ENCODE measurements at places on chromosomes 3 and 15.

- no peaks in the 10 kb centered on the region for H3K4me1 ChIP-seq
- no peaks in the 10 kb centered on the region for H3K36me3 ChIP-seq
- DNase-seq, result no peak
- H3K27me3 ChIP-seq, result no peaks in the 10 kb centered on the region
- H3K4me3 ChIP-seq, result no peak overlapping the region
Measured at GRCh38 chr15:92619145-92620101, 36.2 kb downstream of the FAM174B start.

GRCh38 chr3:119508172-119508845, 10.0 kb downstream of the TIMMDC1 start:
- no peaks in the 10 kb centered on the region for H3K27me3 ChIP-seq
- H3K27ac ChIP-seq, result no peak overlapping the region
- peaks cover 12% of the 10 kb centered on the region for H3K36me3 ChIP-seq
- H3K4me3 ChIP-seq, result no peak overlapping the region
- H3K4me1 ChIP-seq, result no peaks in the 10 kb centered on the region
- DNase-seq, result no peak

GRCh38 chr15:101466188-101466587, 23.3 kb downstream of the PCSK6 start:
- no peak for DNase-seq
- no peak overlapping the region for H3K27ac ChIP-seq

GRCh38 chr15:29734917-29735572, 87.2 kb downstream of the TJP1 start:
- no peak for DNase-seq
- H3K36me3 ChIP-seq, result no peaks in the 10 kb centered on the region
- no peak overlapping the region for H3K4me3 ChIP-seq
- no peaks in the 10 kb centered on the region for H3K4me1 ChIP-seq
- H3K27ac ChIP-seq, result no peak overlapping the region
- no peaks in the 10 kb centered on the region for H3K27me3 ChIP-seq

DNA sequence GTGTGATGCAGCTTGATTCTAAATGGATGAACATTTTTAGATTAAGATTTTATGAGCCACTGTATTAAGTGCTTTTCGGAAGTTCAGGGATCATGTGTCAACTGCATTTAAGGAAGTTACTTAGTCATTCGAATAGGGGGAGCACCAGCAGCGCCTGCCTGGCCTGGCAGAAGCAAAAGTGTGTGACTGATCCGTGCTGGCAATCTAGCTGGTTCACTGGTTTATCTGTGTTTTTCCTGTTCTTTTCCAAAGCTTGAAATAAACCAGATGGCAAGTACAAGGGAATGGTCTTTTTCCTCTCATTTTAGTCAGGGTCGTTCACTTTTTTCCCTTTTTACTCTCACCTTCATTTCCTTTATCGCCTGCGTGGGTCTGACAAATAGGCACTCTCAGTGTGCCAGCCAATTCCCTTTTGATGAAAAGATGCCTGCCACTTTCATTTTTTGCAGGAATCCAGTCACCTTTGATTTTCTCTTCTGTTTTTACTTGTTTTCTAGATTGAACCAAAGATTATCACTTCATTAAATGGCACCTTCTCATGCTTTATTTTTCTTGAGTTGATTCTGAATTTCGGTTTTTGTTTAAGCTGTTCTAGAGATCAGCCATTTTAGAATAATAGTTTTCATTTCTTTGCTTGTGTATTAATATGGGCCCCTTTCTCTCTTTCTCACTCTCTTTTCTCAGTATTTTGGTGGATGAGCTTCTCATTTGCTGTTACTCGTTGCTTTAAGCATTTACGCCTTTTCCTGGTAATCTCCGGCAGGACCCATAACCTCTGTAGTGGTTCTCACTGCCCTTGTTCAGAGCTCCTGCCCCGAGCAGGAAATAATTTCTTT, 2.8 kb downstream of the ABHD2 start:
- H3K36me3 ChIP-seq, result no peaks in the 10 kb centered on the region
- no peak for DNase-seq
- peaks cover 3% of the 10 kb centered on the region for H3K4me1 ChIP-seq
- no peaks in the 10 kb centered on the region for H3K27me3 ChIP-seq

- H3K4me1 ChIP-seq, result no peaks in the 10 kb centered on the region
- DNase-seq, result no peak
- H3K27me3 ChIP-seq, result peaks cover 15% of the 10 kb centered on the region
- H3K4me3 ChIP-seq, result no peak overlapping the region
- no peak overlapping the region for H3K27ac ChIP-seq
Measured at GRCh38 chr15:40275954-40276353, 6.9 kb downstream of the ANKRD63 start.

- peaks cover 38% of the 10 kb centered on the region for H3K36me3 ChIP-seq
- H3K27me3 ChIP-seq, result no peaks in the 10 kb centered on the region
- peak; percentile 12 for DNase-seq
- no peak overlapping the region for H3K27ac ChIP-seq
Measured at GRCh38 chr15:25053000-25053815, 98.4 kb downstream of the SNRPN start.

DNA sequence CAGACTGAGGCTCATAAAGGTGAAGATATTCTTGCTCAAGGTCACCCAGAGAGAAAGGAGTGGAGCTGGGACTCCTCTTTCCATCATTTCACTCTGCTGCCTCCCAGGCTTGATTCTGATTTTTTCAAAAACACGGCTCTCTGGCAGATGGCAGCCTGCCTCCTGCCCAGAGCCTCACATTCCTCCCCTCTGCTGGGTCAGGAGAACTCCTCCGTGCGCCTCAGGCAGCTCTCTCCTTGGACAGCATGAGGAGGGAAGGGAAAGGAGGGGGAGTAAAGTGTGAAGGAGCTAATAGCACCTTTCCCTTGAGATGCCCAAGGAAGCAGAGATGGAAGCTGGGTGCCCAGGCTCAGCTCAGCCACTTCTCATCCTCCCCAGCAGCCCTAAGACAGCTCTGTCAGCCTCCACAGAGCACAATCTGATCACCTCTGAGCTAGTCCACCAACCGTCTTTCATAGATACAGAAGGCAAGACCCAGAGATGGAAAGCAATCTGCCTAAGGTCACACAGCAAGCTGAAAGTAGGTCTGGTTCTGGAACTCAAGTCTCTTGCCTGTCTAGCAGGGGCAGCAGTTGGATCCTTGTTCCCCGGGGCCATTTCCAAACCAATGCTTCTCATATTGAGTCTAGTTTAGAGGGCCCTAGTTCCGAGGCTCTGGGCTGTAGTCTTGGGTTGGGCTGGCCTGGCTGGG, 3.5 kb downstream of the RLBP1 start:
- no peaks in the 10 kb centered on the region for H3K36me3 ChIP-seq
- H3K27me3 ChIP-seq, result no peaks in the 10 kb centered on the region
- no peak overlapping the region for H3K4me3 ChIP-seq
- no peak for DNase-seq
